ENCODE measurements at places on chromosomes 7 and 10.

DNA sequence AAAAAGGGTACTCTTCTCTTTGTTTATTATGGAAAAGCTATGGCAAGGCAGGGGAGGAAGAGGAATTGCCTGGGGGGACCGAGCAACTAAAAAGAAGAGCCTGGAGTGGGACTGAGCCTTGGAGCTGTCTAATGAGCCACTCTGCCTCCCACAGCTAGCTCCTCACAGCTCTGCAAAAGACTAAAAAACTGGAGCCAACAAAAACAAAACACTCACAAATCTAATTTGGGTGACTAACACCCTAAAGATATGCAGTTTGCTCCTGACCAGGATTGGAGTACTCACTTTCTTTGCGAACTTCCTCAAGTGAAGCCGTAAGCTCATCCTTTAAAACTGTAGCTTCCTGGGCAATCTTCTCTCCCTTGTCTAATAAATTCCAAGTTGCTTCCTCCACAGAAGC lies 89.4 kb downstream of the CTNNA3 start:
- DNase-seq: no peak

DNA sequence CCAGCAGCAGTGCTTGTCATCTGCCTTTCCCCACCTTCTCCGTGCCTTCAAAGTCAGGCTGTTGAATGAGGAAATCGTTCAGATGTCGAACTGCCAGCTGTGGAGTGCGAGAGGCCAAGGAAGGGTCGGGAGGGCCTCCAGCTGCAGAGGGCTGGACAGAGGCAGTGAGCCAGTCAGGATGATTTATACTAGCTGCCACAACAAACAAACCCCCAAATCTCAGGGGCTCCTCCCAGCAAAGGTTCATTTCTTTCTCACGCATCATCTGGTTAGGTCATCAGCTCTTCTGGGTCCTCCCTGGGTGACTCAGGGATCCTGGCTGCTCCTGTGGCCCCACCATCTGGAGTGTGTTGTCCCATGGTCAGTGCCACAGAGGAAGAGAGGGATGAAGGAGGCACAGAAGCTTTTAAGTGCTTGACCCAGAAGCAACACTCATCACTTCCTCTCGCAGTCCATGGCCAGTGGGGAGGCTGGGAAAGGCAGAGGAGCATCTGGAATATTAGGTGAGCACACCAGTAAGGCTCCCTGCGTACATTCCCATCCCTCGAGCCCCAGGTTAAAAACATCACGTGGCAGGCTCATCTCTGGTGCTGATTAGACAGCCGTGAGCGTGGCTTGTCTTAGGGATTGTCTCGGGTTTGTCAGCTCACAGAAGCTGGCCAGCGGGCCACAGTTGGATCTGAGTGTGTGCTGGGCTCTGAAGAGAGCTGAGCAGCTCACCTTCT lies 140.7 kb downstream of the RGS10 start:
- DNase-seq: peak; percentile 82

GRCh38 chr10:51106311-51106945 lies 32.1 kb downstream of the PRKG1 start:
- no peak for DNase-seq

- DNase-seq: no peak
Observed at GRCh38 chr10:73168465-73168803, 515 bp downstream of the FAM149B1 start.

- DNase-seq: no peak
Observed at GRCh38 chr10:87816163-87816897, 1.7 kb downstream of the ATAD1 start.

- no peak for DNase-seq
Observed at GRCh38 chr7:18536486-18536885, 40.9 kb downstream of the HDAC9 start.

DNA sequence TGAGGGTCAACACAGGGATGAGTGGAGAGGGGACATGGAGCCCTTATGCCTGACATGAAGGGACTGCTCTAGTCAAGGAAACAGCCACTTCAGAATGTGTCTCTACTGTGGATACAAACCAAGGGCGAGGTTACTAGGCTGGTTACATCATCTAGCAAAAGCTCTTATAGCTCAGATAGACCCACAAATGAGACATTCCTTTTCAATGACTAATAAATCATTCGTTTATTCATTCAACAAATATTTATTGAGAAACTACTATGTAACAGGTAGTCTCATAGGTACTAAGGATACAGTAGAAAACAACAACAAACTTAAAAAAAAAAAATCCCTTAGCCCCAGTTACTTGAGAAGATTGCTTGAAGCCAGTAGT lies 219.5 kb downstream of the KIAA1217 start:
- DNase-seq: no peak

GRCh38 chr7:154289119-154289518 lies 236.9 kb downstream of the DPP6 start:
- DNase-seq: no peak

DNA sequence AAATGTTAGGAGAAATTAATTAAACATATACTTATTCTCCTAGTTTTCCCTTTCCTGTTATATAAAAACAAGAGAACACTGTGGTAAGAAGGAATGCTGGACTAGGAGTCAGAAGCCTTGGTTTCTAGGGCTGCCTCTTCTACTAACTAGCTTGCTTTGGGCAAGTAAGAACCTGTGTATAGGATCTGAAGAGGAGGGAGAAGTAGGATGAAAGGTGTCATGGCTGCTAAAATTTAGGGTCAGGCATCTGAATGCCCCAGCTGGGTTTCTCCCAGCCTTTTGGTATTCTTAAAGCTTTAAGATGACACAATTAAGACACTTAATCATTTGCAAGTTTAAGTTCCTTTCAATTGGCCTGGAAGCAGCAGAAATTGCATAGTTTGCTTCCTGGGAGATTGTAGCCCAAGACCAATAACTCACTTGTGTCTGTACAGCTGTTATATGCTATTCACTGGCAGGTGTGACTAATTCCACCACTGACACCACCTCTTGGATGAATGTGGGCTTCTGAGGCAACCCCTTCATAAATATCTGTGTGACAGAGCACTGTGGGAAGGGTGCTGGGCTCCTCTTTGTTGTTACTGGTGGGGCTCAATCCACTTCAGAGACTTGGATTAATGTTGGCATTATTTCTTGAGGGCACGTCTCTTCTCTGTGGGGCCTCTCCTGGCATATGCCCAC lies 137.2 kb downstream of the LRMDA start:
- no peak for DNase-seq

DNA sequence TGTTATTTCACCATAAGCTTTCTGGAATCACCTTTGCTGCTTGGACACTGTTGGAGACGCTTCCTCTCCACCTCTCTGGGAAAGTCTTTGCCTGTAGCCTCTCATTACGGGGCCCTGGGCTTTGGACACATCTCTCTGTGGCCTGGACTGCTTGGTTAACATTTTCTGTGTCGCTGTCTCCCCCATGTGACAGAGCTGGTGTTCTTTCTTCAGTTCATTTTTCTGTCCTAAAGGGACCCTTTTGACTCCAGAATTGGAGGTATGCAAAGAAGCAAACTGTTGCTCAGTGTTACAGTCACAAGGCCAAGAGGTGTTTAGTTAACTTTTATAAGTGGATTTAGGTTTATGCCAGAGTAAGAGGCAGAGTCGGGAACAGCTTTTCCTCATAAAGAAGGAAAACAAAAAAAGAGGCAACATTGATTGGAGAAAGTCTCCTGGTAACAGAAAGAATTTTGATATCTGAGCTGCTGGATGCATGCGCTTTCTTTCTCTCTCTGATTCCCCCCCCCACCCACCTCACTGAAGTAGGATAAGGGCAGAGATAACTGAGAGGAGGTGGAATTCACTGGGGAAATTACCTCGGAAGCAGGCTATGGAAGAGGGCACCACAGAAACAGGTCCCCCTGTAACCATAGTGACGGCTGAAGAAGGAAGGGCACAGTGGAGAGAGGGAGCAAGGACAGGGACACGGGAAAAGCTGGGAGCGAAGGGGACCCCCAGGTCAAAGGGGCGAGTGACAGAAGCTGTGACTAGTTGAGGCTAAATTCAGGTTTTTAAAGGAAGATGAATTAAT lies 57.8 kb downstream of the LGI1 start:
- no peak for DNase-seq

DNA sequence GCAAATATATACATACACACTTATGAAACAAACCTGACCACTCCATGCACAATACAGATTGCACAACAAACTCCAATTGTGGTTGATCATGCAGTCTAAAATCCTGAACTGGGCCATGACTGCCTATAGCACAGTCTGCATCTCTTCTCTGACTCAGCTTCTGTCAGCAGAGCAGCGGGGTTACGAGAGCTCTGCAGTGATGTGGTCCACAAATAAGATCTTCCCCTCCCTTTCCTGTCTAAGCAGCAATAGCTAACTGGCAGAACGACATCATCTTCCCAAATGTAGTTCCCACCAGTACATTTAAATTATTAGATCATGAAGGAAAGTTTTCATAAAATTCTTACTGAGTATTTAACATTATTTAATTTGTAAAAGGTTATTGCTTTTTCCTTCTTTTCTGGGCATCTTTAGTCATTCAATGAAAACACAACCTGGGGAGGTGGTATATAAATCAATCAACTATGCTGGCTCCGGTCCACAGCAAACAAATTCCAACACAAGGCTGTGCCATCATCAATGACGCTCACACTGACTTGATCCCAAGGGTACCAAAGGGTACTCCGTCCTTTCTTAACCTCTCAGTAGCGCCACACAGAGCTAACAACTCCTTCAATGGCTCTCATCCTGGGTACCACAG lies 17.1 kb downstream of the ARHGAP21 start:
- no peak for DNase-seq

DNA sequence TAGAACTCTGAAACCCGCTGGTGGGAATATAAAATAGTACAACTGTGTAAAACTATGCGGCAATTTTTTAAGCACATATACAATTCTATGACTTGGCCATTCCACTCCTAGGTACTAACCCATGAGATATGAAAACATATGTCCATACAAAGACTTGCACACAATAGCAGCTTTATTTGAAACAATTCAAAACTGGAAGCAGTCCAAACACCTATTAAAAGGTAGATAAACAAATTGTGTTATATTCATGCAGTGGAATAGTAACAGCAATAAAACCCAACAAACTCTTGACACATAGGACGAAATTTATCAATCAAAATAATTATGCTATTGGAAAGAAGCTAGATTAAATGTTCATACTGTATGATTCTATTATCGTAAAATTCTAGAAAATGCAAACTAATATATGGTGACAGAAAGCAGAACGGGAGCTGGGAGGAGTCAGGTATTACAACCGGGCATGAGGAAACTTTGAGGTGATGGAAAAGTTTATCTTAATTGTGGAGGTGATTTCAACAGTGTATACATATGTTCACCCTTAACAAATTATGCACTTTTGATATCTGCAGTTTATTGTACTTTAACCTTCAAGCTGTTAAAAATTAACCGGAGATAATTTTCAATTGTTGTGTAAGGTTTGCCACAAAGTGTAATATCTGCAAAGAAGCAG lies 803 bp upstream of the STK31 start:
- DNase-seq: no peak

- DNase-seq: no peak
Observed at GRCh38 chr7:139995017-139995915, 67.5 kb downstream of the PARP12 start.

DNA sequence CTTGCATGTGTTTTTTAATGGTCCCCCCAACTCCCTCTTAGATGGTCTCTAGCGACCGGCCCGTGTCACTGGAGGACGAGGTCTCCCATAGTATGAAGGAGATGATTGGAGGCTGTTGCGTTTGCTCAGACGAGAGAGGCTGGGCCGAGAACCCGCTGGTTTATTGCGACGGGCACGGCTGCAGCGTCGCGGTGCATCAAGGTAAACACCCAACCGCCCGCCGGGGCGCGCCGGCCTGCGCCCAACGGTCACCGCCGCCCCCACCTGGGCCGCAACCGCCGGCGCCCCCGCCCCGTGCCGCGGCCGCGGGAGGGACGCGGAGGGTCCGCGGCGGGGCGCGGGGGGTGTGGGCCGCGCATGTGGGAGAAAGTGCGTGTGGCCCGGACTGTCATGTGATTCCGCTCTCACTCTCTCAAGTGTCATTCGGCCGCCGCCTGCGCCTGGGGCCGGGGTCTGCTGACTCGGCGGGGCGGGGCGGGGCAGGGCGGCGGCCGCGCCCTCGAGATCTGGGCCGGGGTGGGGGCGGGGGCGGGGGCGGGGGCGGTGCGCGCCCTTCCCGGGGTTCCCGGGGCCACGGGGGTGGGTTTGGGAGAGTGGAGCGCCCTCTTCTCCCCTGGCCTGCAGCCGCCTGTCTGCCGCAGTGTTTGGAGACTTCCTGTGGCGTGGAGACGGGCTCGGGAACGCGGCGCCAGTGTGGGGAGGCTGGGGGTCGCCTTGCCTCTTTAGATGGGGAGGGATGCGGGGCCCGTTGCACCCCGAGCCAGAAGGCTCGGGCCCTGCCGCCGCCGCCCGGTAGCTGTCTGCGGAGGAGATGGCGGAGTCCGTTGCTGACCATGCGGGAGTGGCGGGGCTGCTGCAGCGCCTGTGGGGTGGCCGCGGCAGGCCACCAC lies 817 bp downstream of the MLLT10 start:
- peak; percentile 78 for DNase-seq

GRCh38 chr7:146397141-146397540 lies 280.5 kb downstream of the CNTNAP2 start:
- DNase-seq: no peak

DNA sequence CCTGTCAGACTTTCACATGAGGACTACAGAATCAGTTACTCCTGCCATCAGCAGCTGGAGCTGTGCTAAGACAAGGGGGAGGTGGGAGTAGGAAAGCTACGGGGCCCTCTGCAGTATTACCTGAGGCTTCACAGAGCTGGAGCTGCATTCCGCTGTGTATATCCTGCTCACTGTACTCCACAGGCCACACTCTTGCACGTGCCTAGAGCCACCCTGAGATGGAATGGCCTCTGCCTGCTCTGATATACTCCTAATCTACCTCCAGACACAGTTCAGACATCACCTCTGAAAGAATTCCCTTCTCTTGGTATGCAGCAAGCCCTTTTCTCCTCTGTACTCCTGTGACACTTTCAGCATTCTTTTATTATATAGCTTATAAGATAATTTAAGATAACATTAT lies 34.8 kb downstream of the TRDMT1 start:
- DNase-seq: no peak

- no peak for DNase-seq
Observed at GRCh38 chr10:124963866-124964720, 22.2 kb downstream of the ZRANB1 start.

DNA sequence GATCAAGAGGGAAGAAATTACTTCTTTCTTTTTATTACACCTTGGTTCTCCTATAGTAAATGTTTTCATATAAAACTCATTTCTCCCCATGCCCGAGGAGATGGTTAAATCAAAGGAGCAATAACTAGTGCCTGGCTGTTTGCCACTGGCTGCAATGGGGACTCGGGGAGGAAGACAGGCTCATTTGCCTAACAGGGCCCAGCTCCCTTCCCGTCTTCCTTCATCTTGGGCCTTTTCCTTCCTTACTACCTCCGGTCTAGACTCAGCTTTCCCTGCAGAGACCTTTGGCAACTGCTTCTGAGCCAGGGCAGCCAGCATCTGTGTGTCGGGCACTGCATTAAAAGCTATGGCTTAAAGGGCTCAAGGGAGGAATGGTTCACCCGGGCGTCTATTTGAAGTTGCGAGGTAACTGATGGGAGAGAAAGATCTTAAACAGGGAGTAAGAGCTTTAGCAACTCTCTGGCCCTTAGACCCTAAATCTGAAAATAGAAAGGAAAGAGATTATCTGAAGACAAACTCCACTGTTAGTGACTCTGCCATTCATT lies 63.5 kb downstream of the CALD1 start:
- DNase-seq: no peak
